ENCODE measurements at places on chromosomes 3 and 15.

DNA sequence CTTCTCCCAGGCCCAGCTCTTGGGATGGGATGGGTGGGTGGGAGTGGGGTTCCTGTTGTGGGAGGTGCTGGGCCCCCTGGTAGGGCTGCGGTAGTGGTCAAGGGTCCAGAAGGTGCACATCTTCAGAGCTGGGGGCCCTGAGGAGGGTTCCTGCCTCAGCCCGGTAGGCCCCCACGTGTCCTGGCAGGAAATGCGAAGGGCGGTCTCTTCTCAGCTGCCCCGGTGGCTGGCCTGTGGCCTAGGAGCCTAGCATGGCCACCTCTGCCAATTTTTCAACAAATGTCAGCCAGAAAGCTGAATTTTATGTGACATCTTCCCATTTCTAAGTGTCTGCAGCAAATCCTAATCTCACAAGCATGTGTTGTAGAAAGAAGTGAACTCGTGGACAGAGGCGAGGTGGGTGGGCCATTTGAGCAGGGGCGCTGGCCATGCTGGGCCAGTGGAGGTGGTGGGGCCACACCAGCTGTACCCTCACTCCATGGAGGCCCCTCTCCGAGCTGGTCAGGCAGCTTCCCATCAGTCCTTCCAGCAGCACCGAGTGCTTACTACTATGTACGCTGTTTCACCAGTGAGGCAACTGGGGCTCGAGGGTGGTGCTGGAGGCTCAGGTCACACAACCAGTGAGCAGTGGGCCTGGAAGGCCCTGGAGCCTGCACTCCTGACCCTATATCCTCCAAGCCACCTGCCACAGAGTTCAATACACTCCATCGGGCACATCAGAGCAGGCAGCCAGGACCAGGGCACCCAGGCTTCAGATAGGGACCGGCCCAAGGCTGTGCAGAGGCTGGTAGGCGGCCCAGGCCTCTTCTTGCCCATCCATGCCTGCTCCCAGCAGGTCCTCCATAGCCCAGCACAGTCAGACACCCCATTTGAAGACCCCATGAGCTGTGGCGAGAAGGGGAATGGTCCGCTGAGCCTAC, 23.2 kb downstream of the FBLN2 start:
- DNase-seq: no peak

DNA sequence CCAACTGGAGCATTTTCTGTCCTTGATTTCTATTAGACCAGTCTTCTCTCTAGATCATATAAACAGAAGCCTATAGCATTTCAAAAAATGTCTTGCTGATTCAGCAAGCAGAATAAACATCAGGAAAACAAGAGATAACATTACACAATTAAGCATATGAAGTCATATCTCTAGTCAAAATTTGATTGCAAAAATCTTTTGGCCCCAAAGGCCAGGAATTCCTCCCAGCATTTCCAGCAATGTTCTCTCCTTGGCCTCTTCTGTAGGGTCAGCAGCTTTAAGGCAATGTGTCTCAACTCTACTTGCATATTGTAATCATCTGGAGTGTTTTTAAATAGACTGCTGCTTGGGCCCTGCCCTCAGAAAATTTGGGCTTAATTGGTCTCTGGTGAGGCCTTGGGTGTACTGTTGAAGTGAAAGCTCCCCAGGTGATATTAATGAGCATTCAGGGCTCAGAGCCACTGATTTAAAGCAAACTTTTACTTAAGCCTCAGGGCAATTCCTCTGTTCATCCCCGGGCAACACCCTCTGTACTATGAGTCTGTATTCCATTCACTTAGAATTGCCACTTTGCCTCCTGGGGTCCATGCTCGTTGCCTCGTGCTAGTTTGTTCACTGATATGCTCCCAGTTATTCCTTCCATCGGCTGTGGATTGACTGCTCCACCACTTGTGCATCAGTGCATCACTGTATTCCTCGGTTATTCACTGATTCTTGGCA, 1072.6 kb downstream of the ROBO2 start:
- no peak for DNase-seq

- no peak for DNase-seq
Measured at GRCh38 chr3:73492186-73492585, 132.6 kb downstream of the PDZRN3 start.

- DNase-seq: peak; percentile 54
Measured at GRCh38 chr3:128075522-128076482, 23.6 kb downstream of the SEC61A1 start.

DNA sequence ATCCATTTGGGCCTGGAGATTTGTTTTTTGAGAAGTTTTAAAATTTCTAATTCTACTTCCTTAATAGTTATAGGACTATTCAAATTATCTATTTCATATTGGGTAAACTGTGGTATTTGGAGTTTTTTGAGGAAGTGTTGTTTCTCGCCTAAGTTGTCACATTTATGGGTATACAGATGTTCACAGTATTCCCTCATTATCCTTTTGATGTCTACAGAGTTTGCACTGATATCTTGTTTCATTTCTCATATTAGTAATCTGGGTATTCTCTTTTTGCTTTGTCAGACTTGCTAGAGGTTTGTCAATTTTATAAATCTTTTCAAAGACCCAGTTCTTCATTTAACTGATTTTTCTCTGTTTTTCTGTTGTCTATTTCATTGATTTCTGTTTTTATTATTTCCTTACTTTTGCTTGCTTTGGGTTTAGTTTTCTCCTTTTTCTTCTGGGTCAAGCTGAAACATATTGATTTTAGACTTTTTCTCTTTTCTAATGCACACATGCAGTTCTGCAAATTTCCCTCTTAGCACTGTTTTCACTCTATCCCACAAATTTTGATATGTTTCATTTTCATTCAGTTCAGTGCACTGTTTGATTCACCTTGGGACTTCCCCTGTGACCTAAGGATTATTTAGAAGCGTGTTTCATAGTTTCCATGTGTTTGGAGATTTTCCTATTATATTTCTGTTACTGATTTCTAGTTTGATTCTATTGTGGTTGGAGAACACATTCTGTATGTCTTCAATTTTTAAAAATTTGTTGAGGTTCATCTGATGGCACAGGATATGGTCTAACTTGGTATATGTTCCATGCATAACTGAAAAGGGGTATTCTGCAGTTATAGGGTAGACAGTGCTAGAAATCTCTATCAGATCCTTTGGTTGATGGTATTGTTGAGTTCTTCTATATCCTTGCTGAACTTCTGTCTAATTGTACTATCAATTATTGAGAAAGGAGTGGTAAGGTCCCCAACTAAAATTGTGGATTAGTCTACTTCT, 79.6 kb downstream of the SUMF1 start:
- DNase-seq: no peak

- DNase-seq: no peak
Measured at GRCh38 chr3:20975188-20975651, 775.8 kb downstream of the ZNF385D start.

GRCh38 chr15:99731336-99732123, 1.7 kb downstream of the LYSMD4 start:
- no peak for DNase-seq
